ENCODE measurements at places on chromosomes 7 and 10.

DNA sequence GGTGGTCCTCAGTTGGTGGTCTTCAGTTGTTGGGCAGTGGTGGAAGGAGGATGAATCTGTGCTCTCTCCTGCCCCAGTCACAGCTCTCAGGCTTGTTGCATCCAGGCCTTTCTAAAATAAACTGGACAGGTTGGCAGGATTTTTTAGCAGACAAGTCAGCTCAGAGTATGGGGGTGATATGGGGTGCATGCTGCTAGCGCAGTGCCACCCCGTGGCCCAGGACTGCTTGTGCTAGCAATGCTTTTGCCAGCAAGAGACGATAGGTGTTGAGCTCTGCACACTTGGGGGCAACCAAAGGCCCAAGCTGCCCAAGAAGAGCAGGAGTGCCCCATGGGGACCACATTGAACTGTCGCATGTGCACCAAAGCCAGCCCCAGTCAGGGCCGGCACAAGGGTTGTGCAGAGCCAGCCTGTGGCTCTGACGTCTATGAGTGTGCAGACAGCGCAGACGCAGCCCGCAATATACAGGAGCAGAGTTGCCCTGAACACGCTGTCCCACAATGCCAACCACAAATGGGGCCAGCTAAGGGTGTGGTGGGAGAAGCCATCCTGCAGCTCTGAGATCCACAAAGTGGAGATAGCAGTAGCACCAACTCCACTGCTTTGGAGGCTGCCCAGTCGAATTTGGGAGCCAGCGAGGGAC is 49.8 kb upstream of the PDSS1 start:
- DNase-seq, result no peak

DNA sequence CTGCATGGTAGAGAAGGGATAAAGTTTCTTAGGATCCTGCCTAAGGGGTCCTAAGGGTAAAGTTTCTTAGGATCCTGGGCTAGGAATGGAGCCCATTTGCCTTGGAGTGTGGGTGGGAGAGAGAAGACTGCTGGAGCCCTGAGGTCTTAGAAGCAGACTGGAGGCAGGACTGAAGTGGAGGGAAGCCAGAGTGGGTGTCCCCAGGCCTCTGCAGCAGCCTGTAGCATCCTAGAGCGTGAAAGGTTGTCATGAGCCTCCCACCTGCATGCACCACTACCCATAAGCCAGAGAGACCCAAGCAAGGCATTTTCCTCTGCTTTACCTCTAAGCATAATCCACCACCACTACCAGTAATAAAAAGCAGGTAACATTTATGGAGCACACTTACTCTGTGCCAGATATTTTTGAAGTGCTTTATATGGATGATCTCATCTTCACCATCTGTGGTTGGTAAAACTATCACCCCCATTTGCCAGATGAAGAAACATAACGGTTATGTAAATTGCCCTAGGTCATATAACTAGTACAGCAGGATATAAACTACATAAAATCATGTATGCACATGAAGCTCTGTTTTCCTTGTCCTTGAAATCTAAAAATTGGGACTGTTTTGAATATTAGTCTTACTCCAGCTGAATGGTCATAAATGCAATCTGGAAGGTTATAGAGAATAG is 103.5 kb upstream of the CCDC6 start:
- DNase-seq, result no peak

DNA sequence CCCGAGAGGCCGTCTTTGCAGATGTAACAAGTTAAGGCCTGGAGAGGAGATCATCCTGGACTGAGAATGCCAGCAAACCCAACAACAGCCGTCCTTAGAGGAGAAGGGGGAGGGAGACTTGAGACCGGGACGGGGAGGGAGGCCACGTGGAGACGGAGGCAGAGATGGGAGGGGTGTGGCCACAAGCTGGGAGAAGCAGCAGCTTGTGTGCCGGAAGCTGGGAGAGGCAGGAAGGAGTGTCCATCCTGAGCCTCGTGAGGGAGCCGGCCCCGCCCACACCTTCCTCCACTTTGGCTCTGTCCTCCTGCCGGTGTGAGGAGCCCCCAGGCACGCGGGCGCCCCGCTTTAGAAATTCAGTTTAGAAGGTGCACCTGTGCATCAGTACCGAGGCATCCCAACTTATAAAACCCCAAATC is 95.7 kb downstream of the DNAJB6 start:
- no peak for DNase-seq

GRCh38 chr10:70271996-70272924 is 11.5 kb downstream of the NPFFR1 start:
- DNase-seq, result no peak

- no peak for DNase-seq
These were observed 129.8 kb upstream of the GPR26 start for GRCh38 chr10:123536176-123536845.

DNA sequence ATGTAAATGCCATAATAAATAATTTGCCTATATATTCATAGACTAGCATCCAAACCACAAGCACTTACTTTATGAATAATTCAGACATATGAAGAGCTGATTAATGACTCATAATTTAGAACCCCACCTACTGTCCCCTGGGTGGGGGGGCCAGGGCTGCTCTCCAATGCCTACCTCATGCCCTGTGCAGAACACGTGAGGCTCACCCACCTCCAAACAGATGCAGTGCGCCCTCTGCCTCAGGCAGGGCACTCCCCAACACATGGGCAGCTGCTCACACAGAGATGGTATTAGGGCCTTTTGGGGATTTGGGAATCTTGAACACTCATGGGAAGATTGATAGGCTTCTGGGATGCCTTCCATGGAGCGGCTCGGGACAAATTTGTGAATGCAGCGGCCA is 75.1 kb upstream of the INSIG1 start:
- no peak for DNase-seq

DNA sequence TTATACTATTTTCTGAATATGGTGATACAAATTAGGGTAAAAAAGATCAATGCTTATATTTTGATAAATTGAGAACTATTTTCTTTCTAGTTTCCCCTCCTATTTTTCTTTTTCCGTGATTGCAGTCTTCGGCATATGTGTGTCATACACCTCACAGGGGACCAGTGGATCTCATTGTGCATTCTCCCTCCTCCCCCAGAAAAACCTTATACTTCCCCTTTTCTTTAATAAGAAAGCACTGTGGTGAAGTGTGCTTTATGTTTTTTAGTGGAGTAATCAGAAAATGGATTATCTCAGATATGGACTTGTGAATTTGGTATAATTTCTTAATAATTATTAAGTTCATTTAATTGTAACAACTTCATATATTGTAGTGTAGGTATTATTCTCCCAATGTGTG is 72.8 kb downstream of the BICC1 start:
- DNase-seq, result no peak

DNA sequence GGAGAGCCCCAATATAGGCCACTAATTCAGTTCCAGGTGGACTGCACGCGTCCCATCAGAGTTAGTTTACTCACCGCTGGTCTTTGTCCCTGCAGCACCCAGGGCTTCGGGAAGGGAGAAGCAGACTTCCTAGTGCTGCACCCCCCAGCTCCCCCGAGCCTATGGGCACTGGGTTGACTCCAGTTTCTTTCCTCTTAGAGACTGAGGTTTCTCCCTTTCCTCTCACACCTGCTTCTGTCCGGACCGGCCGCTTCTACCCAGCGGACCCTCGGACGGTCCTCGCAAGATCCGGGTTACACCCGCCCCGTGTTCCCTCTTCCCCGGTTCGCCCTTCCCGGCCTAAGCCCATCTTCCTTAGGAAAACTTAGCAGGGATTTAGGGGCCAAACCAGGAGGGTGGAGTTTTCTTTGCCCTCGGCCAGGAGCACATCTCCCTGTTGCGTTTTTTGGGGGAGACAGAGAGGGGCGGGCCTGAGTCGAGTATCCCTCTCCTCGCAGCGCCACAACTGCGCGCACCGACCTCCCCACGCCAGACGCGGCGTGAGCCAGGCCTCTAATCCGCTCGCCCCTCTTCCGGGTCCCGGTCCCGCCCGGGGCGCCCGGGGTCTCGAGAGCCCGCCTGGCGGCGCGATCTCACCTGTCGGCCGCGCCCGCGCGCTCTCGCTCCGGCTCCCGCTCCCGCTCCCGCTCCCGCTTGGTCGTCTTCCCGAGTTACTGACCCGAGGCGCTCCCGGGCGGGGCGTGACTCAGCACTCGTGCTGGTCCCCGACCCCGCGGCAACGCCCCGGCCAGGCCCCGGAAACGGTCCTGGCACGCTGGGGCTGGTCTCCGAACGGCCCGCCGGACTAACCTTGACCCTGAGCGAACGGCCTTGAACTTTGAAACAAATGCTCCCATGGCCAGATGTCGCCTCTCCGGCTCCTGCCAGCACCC is at the start of gene AIFM2:
AIFM2 (minus strand) TSS at position 728 of the 932 bp plus-strand sequence. CDS start 8,741 bp downstream, outside the sequence.
- peak; percentile 44 for DNase-seq

GRCh38 chr10:17742918-17743317 is 9.1 kb upstream of the TMEM236 start:
- peak; percentile 71 for DNase-seq

Measured in CD4-positive, alpha-beta T cell treated with Interferon alpha-2 for 1 hour (primary cell).